Nephron progenitor cell (in vitro differentiated cells): ENCODE measurements at places on chromosomes 5 and 9.

DNA sequence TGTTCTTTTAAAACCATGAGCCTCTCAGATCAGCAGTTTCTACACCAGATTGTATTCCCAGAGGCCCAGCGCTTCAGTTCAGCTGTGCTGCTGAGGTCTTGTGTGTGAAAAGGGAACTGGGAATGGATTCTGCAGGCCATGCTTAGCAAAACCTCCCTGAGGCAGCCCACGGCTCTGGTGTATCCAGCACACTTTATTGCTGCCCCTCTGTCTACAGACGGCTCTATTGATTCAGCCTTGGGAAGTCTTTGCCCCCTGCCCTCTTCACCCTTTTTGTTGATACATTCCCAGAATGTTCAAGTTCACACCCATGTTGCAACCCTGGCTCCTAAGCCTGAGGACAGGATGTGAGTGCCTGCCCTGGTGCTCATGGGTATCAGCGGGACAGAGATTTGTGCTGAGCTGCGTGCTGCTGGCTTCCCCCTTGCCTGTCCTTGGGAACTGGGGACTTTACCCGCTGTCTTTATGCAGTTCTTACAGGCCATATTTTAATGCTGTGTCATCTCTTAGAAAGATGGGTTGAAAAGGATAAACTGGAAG lies 37.3 kb downstream of the ARHGAP26 start:
- peaks cover 31% of the 10 kb centered on the region for H3K4me1 ChIP-seq
- H3K27me3 ChIP-seq, result peaks cover 5% of the 10 kb centered on the region
- no peak overlapping the region for H3K4me3 ChIP-seq
- no peak for DNase-seq

DNA sequence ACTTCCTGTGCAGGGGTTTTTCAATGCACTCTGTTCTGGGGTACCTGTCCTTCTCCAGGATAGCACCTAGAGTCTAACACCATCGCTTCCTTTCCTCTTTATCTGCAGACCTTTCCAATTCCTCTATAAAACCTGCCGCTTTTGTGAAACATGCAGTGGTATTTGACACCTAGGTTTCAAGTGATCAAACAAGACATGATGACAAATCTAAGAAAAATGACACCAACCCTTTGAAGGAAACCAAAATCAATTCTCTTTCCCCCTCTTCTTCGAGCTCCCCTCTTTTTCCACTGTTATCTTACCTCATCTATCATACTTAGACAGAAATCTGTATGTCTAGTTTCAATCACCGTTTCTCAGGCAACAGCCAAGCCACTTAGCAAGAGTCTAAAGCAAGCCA lies 25.6 kb upstream of the RANBP17 start:
- no peak overlapping the region for H3K27ac ChIP-seq
- peaks cover 4% of the 10 kb centered on the region for H3K27me3 ChIP-seq
- no peaks in the 10 kb centered on the region for H3K36me3 ChIP-seq
- H3K4me1 ChIP-seq, result peaks cover 14% of the 10 kb centered on the region

DNA sequence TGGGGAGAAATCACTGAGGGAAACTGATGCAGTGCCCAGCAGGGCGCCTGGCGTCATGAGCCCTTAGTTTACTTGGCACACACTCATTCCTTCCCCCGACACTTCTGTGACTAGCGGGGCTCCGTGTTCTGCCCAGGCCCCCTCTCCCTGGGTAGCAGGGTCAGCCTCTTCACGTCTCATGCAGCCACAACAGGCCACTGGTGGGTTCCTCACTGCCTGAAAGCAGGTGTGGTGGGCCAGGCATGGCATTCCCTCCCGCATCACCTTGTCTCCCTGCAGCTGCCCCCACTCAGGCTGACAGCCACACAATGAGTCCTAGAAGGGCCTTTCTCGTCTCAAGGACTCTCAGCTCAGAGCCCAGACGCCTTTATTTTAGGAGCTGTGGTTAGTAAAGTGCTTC lies 51.1 kb upstream of the CPLX2 start:
- no peak overlapping the region for H3K27ac ChIP-seq
- peaks cover 52% of the 10 kb centered on the region for H3K4me1 ChIP-seq
- peaks cover 28% of the 10 kb centered on the region for H3K27me3 ChIP-seq
- H3K36me3 ChIP-seq, result no peaks in the 10 kb centered on the region
- H3K4me3 ChIP-seq, result no peak overlapping the region

- peaks cover 30% of the 10 kb centered on the region for H3K4me1 ChIP-seq
- no peak overlapping the region for H3K4me3 ChIP-seq
- peaks cover 7% of the 10 kb centered on the region for H3K27me3 ChIP-seq
- DNase-seq, result no peak
These were observed 26.7 kb upstream of the SUSD3 start for GRCh38 chr9:93031629-93032430.

DNA sequence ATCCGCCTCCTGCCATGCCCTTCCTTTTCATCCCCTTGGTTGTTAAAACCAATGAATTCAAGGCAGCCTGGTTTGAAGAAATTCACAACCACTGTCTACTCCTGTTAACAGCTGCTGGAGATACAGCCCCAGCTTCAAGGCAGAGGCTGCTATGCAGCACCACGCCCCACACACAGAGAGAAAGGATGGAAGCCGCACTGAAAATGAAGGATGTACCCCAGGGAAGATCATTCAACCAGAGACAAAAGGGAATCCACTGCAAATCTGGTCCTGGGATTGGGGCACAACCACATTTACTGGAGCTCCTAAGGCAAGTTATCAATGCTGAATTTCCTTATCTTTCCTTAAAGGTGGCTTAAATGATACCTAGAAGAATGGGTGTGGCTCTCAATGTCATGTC lies 58.7 kb downstream of the DPYSL3 start:
- peaks cover 5% of the 10 kb centered on the region for H3K36me3 ChIP-seq
- peaks cover 12% of the 10 kb centered on the region for H3K27me3 ChIP-seq
- H3K27ac ChIP-seq, result no peak overlapping the region
- peak overlapping the region; percentile 97 for H3K4me3 ChIP-seq
- peaks cover 61% of the 10 kb centered on the region for H3K4me1 ChIP-seq
- DNase-seq, result no peak

DNA sequence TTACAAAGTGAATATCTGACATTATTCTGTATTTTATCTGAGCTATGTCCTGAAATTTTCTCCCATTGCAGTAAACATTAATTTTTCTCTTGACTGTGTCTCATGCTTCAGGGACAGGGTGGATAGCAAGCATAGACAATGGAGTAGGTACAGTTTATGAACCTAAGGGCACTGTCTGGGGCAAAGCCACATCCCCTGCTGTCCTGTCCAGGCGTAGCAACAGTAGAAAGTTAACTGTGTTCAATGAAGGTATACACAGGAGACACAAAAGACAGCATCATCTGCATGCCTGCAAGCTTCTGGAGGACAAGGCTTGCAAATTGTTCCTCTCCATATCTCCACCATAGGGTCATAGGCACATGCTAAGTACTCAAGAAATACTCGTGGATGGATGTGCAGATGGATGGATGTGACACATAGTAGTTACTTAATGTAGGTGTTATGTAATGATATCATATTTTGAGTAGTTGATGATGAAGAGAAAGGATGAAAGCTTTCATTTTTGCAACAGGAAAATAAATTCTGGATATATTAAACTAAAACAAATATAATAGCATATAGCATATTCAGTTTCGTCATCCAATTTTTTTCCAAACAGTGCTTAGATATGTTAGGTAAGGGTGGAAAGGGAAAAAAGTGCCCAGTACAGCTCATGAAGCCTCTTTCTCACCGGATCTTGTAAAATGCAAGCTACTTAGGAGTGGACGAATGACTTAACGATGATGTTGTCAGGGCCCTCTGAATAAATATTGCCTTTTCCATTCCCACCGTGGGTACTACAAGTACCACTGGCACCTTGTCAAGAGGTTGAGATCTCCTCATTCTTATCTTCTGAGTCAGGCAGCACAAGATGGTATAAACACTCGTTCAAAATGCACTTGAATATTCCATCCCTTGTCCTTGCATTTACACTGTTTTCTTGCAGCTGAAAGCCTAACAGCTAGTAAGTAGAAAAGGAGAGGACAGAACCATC lies 19.9 kb upstream of the ZSWIM6 start:
- peaks cover 15% of the 10 kb centered on the region for H3K27me3 ChIP-seq
- H3K4me1 ChIP-seq, result peaks cover 21% of the 10 kb centered on the region
- no peaks in the 10 kb centered on the region for H3K36me3 ChIP-seq
- no peak overlapping the region for H3K27ac ChIP-seq

DNA sequence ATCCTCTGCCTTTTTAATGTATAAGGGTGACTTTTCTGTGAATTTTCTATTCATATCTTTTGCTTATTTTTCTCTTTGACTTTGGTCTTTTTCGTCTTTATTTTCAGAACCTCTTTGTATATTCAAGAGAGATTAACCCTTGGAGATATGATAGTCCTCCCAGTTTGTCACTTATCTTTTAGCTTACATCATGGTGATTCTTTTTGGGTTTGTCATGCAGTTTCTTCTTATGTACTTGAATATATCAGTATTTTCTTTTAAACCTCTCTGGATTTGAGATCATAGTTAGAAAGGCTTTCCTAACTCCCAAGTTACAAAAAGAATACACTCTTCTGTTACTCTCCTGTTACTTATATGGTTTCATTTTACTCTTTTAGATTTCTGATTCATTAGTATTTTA lies 27.5 kb upstream of the GPR21 start:
- H3K27me3 ChIP-seq, result no peaks in the 10 kb centered on the region
- peaks cover 27% of the 10 kb centered on the region for H3K36me3 ChIP-seq
- no peaks in the 10 kb centered on the region for H3K4me1 ChIP-seq

DNA sequence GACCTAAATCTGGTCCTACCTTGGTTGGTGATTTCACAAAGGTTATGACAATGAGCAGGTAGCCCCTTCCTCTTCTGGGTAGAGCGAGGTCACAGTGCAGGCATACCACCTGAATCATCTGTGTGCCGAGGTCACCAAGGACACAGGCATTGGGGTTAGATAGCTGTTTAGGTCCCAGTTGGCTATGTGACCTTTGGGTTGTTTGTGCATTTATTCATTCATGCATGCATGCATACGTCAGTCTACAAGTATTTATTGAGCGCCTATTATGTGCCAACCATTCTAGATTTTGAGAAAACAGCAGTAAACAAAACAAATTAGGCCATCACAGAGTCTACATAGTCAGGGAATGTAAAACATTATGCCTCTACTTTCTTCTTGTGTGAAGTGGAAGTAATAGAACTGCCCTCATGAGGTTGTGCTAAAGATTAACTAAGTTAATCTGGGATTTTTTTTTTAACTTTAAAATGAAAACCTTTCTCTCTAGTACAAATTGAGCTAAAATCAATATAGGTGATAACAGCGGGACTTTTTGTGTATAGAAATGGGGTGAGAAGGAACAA lies 104.7 kb upstream of the SLC12A2 start:
- H3K27ac ChIP-seq, result no peak overlapping the region
- H3K36me3 ChIP-seq, result peaks cover 4% of the 10 kb centered on the region
- no peak overlapping the region for H3K4me3 ChIP-seq
- H3K27me3 ChIP-seq, result no peaks in the 10 kb centered on the region
- no peak for DNase-seq

- no peaks in the 10 kb centered on the region for H3K4me1 ChIP-seq
- peak; percentile 28 for DNase-seq
- H3K27ac ChIP-seq, result no peak overlapping the region
These were observed 8.4 kb upstream of the SETD9 start for GRCh38 chr5:56900858-56901578.

- no peaks in the 10 kb centered on the region for H3K4me1 ChIP-seq
- DNase-seq, result no peak
- H3K27me3 ChIP-seq, result peaks cover under 1% of the 10 kb centered on the region
- H3K4me3 ChIP-seq, result no peak overlapping the region
These were observed 9.6 kb downstream of the HCN1 start for GRCh38 chr5:45686620-45687019.

GRCh38 chr9:98886691-98887229 lies 56.9 kb upstream of the COL15A1 start:
- DNase-seq, result no peak
- no peaks in the 10 kb centered on the region for H3K36me3 ChIP-seq
- no peak overlapping the region for H3K4me3 ChIP-seq
- H3K27me3 ChIP-seq, result peaks cover 14% of the 10 kb centered on the region
- H3K27ac ChIP-seq, result peak overlapping the region; percentile 75

- peaks cover 25% of the 10 kb centered on the region for H3K4me1 ChIP-seq
- H3K4me3 ChIP-seq, result no peak overlapping the region
- H3K27me3 ChIP-seq, result peaks cover 4% of the 10 kb centered on the region
- H3K36me3 ChIP-seq, result no peaks in the 10 kb centered on the region
These were observed 326.7 kb downstream of the PIK3R1 start for GRCh38 chr5:68542207-68542606.
